ENCODE measurements at places on chromosomes 1 and 21.

DNA sequence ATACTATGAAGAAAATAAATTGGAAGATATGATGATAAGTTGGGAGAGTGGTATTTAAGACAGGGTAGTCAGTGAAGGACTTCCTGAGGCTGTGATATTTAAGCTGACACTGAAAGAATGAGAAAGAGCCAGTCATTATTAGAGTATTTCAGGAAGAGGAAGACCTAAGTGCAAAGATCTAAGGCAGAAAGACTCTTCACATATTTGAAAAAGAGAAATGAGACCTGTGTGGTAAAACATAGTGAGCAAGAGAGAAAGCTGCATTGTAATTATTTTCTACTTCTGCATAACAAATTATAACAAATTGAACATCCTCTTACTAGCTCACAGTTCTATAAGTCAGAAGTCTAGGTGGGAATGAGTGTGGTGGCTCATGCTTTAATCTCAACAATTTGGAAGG lies 34.6 kb upstream of the DOCK7 start:
- no peak for DNase-seq

- DNase-seq: no peak
These were observed 43.4 kb downstream of the PRDM15 start for GRCh38 chr21:41835711-41836154.

DNA sequence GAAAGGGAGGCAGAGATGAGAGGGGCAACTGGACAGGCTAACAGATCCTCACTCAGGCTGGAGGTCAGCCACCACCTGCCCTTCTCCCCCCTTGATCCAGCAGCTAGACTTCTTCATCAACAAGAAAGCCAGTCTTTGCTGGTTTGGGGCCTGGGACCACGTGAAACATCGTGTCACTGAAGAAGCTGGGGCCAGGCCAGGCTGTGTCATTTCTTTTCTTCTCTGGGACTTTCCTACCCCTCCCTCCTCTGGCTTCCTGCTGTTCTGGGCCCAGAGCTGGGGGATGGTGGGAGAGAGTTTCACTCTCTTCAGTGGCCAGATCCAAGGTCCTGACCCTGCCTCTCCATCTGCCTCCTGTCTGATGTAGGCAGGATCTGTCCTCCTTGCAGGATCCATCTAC lies 18.1 kb upstream of the SLC26A9 start:
- no peak for DNase-seq

GRCh38 chr1:214569357-214570004 lies 18.1 kb upstream of the PTPN14 start:
- no peak for DNase-seq

- no peak for DNase-seq
These were observed 540 bp downstream of the CD55 start for GRCh38 chr1:207321790-207322645.
